GM03348 (cell line): ENCODE measurements at places on chromosomes 16 and 17.

- DNase-seq, result no peak
These were observed 63.6 kb downstream of the PLCG2 start for GRCh38 chr16:81842564-81843242.

DNA sequence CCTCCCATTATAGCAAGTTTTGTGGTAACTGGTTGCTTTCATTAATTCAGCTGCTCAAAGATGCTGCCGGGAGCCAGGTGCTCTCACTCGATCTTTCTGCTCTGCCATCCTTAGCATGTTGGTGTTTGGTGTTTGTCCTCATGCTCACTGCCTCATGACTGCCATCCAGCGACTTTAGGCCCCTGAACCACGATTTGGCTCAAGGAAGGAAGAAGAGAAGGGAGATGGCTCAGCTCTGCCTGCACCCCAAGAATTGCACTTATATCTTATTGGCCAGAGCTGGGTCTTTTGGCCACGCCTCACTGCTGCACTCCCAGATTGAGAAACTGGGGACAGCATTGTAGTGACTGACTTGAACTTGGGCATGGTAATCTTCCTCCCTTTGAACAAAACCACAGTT, 52.7 kb downstream of the ARSG start:
- no peak for DNase-seq

DNA sequence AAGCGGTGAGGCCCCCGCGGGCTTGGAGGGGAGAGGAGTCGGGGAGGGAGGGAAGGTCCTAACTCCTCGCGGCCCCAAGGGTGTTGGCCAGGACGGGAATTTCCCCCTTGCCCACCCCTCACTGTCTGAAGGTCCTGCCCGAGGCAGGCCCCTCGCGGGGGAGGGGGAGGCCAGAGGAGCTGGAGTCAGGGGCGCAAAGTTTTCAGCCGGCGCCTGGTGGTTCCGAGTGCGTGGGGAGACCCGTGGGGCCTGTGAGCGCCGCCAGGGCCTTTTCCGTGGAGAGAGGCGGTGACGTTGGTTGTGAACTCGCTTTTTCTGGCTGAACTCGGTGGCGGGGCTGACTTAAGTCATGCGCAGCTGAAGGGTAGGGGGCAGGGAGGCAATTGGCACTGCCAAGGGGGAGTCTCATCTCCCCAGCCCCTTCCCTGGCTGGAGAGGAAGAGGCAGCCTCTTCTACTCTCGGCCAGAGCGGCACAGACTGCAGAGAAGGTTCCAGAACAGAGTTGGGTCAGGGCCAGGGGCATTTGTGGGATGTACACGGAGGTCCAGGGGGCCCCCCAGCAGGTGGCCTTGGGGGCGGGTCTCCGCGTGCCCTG, 1.5 kb downstream of the CACNA1H start:
- no peak for DNase-seq

DNA sequence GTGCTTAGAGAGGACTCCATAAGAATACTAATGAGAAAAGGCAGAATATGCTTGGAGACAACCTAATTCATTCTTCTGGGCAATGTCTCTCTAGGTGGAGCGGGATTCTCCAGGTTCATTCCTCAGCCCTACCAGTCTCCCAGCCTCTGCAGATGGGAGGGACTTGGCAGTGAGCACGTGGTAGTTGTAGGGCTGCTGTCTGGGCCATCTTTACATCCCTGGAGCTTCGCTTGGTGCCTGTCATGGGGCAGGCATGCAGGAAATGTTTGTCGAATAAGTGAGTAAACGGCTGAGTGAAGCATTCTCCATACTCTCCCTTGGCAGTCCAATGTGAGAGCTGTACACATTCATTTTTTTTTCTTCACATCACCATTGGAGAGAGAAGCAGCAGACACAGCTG, 387.5 kb downstream of the UTP18 start:
- DNase-seq, result no peak

DNA sequence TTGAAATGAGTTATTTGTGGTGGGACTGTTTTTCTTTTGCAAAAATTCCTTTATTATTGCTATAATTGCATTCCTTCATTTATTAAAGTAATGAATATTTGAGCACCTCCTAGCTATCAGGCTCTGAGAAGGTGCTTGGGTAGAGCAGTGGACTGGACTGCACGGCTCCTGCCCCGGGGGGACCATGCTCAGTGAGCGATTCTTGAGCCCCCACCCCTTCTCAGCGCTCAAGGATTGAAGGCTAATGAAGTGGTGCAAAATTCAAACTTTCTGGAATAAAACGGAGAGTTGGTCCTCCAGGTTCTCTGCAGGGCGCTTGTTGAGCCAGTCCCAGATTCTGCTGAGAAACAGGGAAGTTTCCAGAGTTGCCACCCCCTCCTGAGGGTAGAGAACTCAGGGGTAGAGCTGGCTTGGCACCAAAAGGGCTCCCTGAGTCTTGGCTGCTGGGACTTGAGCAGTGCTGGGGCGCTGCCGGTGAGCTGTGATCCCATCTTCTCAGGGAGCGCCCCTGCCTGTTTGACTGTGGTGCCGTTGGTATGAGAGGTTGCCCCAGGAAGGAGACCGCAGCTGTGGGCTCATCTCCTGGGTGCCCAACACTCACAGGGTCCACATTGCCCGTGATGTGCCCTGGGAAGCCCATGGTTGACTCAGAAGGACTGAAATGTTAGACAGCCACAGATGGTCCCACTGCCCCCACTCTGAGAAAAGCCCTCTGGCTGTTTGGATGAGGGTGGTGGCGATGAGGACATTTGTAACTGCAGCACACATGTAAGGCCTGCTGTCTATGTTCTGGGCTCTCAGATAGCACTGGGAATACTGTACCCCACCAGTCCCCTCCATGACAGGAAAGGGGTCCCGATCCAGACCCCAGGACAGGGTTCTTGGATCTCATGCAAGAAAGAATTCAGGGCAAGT, 20.0 kb downstream of the KSR1 start:
- DNase-seq, result no peak

GRCh38 chr17:50642722-50643656, 8.3 kb downstream of the ABCC3 start:
- DNase-seq, result no peak
